ENCODE measurements at places on chromosomes 16 and 17.

DNA sequence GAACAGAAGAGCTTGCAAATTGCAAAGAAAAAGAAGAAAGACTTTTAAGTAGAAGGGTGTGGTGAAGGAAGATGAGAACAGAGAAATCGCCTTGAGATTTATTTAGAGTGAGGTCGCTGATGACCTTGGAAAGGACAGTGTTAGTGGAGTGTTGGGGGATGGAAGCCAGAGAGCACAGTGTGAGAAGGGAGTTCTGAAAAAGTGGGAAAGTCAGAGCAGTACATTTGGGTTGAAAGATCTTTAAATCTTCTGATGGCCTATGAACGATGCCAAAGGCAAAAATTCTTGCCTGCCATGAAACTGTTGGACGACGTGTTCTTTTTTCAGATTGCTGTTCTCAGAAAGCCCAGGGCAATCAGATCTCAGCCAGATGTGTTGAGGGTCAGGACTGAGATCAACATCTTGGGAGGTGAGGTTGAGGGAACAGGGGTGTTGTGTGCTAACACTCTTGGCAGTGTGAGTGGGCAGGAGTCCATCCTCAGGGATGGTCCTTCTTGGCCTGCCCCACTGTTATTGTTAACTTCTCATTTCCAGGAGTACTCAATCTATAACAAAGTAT, 330.1 kb downstream of the MAP2K6 start:
- DNase-seq: no peak

- peak; percentile 59 for DNase-seq
Measured at GRCh38 chr16:88527186-88527936, 42.8 kb upstream of the ZC3H18 start.

GRCh38 chr17:1649844-1650501, at the start of gene RILP:
Gene RILP (minus strand): TSS chr17:1649866. CDS start chr17:1649804, 62 bp downstream.
- no peak for DNase-seq

- DNase-seq: no peak
Measured at GRCh38 chr17:50917418-50917743, 51.2 kb upstream of the TOB1 start.

DNA sequence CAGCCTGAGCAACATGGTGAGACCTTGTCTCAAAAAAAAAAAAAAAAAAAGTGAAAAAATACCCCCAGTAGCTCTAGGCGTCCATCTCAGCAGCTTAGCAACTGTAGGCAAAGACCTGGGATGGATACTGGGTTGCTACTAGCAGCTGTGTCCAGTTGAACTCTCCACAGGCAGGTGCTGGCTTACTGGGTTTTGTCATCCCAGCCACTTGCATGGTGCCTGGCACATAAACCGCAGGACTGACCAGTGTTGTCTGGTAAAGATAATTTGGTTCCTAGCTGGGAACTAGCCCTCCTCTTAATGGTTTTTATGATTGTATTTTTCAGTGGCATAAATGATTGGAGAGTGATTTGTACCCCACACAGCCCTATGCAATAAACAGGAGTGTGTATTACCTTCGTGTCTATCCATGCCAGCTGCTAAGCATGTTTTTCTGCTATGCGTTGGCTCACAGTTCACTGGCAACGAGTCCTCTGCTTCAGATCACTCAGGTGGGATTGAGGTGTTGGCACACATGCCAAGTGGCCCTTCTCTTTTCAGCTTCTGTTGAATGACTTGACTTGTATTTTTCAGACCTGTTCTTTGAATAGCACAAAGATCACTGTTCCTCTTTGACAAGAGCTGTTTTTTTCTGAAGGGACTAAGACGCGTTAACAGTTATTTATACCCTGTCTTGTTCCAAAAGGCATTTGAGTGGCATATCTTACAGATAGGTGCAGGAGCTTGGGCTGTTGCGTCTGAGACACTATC, 352.9 kb downstream of the SNX29 start:
- DNase-seq: no peak

DNA sequence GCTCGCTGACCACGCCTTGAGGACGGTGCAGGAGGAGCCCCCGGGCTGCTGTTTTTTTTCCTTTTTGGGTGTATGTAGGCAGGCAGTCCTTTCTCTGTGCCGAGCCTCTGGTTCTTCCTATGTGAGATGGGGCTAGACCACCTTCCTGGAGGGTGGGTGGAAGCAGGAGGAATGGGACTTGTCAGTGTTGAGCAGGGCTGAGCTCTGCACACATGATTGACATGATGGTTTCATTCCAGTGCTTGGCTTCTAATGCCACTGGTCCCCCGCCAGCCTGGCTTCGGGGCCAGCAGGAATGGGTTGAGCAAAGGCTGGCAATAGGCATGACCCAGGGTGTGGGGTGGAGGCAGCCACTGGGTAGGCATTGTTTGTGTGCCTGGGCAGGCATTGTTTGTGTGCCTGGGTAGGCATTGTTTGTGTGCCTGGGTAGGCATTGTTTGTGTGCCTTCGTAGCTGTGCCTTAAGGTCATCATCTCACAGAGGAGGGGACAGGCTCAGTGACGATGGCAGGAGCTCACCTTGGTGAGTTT, 14.2 kb upstream of the ADCY7 start:
- DNase-seq: no peak

DNA sequence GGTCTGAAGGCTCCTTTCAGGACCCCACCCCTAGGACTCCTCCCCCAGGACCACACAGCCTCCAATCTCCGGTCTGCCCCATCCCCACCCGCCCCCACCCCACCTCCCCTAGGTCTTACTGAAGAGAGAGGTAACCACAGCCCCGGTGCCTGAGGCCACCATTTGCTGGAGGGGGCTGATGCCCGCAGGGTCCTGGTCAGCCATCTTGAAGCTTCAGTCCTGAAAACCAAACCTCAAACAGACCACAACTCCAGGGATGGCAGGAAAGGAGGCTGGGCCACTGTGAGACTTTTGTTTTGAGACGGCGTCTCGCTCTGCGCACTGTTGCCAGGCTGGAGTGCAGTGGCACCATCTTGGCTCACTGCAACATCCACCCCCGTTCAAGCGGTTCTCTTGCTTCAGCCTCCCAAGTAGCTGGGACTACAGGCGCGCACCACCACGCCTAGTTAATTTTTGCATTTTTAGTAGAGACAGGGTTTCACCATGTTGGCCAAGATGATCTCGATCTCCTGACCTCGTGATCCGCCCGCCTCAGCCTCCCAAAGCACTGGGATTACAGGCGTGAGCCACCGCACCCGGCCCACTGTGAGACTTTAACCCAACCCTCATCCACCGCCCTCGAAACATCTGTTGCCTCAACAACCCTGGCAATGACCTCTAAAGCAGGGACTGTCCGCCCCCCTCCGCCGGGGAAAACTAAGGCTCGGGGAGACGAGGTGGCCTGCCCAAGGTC, 1.1 kb downstream of the SLC25A39 start:
- peak; percentile 6 for DNase-seq

DNA sequence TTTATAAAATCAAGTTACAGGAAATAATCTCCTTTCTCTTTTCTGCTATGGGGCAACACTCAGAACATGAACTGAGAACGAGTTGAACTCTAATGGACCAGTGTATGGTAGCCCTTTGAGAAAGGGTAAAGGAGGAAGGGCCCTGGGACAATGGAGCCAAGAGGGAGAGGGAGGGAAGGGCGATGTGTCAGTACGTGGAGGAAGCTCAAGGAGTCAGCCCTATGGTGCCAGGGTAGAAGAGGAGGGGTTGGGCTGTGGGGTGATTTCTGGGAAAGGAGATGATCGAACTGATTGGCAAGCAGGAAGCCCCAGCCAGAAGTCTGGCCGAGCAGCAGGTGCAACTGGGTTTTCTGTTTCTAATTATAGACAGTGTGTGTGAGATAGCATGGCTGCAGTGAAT, 4.3 kb upstream of the WIPI1 start:
- DNase-seq: peak; percentile 62

DNA sequence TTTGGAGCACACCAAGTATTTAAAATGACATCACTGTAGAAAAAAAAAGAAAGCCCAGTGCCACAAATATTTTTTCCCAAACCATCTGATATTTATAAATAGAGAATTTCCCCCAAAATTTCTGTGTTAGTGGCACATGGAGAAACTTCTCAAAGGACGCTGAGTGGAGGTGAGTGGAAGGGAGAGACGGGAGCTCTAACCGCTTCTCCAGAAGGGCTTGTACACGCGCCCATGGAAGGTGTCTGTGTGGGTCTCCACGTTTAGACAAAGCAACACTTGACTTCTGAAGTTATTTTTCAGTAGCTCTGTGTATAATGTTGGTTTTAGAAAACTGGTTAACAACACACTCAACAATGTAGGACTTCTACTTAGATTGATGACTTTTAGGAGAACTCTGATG, 1.0 kb downstream of the MYOCD start:
- no peak for DNase-seq

- DNase-seq: no peak
Measured at GRCh38 chr16:64276646-64277045, 845.2 kb downstream of the CDH11 start.

DNA sequence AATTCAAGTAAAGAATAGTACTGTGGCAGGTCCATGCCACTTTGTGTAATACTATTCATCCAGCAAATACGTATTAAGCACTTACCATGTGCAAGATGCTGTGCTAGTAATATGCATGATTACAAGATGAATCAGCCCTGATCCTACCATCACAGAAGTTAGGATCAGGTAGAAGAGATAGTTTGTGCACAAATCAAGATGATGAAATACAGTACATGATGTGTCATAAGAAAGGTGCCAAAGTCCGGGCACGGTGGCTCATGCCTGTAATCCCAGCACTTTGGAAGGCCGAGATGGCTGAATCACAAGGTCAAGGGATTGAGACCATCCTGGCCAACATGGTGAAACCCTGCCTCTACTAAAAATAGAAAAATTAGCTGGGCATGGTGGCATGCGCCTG, 10.9 kb downstream of the COG4 start:
- no peak for DNase-seq

- no peak for DNase-seq
Measured at GRCh38 chr16:84635702-84636101, 12.6 kb upstream of the KLHL36 start.

DNA sequence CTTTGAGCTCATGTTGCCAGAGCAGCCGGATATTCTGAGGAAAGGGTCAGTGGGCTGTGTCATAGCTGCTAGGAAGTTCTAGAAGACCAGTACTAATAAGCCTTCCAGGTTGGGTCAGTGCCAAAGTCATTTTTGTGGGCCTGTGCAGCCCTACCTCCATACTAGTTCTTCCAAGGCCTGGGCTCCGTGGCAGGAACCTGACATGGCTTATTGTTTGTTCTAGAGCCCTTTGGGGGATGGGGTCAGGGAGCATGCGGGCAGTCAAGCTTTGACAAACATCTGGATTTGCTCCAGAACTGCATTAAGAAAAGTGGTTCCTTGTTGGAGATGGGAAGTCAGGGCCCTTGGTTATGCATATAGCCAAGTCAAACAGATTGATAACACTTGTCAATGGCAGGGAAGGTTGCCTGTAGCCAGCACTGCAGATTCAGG, 7.6 kb downstream of the ALKBH5 start:
- DNase-seq: no peak

DNA sequence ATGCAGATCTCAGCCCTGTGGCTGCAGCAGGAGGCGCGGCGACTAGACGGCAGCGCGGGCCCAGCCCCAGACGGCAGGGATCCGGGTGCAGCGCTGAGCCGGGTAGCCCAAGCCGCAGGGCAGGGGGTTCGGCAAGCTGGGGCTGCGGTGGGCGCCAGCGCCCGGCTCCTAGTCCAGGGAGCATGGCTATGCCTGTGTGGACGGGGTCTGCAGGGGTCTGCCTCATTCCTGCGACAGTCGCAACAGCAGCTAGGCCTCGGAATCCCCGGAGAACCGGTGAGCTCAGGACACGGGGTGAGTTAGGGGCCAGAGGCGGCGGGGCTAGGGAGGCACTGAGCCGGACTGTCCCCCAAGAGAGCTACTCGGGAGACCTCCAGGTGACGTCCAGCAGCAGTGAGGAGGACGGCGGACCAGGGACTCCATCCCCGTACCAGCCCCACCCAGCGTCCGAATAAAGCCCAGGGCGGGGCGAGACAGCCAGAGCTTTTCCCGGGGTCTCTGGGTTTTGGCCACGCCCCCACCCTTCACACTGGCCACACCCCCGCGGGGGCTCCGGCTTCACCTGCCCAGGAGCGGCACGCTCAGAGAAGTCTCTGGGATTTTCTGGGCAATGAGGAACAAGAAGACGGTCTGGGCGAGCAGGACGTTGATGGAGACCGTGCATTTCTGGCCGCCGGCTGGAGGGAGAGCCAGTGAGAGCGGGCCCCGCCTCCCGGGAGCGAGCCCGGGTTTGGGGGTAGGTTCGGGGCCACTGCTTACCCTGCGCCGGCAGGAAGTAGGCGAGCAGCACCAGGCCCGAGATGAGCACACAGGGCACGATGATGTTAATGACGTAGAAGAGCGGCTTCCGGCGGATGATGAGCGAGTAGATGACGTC, 1.1 kb downstream of the C17orf107 start:
- peak; percentile 66 for DNase-seq

GRCh38 chr16:67001726-67002125, 13.3 kb downstream of the CES4A start:
- DNase-seq: no peak

DNA sequence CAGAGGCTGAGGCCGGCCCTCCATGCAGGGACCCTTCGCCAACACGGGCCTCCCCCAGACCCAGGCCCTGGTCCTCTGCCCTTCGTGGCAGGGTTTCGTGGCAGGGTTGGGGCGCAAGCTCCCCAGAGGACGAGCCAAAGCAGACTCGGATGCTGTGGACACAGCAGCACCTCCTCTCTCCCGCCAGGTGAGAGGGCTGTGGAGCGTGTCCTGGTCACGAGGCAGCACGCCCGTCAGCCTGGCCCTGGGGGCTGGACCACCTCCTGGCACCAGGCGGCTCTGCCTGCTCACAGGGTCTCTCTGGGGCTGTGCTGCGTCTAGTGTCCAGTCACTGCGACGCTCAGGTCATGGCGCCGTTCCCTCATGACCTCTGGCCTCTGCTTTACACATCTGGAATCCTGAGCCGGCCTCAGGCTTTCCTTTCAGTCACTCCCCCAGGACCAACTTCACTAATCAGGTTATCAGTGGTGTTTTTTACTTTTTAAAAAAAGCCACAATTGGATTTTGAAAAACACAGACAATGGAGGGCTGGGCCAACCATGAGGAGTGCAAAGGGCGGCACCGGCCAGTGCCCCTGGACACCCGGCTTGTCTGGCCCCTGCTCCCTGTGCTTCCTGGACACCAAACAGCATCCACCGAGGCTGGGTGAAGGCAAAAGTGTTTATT, 5.4 kb downstream of the NDUFAF8 start:
- DNase-seq: no peak

- no peak for DNase-seq
Measured at GRCh38 chr17:65283704-65284103, 146.5 kb downstream of the RGS9 start.

DNA sequence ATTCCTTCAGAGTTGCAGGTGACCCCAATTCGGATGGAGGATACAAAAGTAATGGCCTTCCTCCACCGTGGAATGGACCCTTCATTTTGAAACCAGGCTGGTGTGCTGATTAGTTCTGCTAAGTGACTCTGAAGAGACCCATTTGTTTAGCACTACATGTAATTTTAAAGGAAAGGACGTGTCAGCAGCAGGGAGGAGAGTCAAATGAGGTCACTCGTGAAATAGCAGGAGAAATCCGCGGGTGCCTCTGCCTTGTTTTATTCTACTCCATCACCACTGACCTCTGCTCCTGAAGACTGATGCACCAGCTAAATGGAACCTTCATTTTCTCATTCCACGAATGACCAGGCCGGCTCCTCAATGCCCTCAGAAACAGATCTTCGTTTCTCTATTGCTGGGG, 589.2 kb downstream of the CDH11 start:
- DNase-seq: no peak
